Activated CD8-positive, alpha-beta memory T cell treated with anti-CD3 and anti-CD28 coated beads for 1 hour (primary cell): ENCODE measurements at places on chromosomes 6 and 20.

- no peak for DNase-seq
Observed at GRCh38 chr6:122871079-122871478, 82.0 kb downstream of the SMPDL3A start.

GRCh38 chr20:9149087-9149486 is 80.2 kb downstream of the PLCB4 start:
- no peak for DNase-seq

DNA sequence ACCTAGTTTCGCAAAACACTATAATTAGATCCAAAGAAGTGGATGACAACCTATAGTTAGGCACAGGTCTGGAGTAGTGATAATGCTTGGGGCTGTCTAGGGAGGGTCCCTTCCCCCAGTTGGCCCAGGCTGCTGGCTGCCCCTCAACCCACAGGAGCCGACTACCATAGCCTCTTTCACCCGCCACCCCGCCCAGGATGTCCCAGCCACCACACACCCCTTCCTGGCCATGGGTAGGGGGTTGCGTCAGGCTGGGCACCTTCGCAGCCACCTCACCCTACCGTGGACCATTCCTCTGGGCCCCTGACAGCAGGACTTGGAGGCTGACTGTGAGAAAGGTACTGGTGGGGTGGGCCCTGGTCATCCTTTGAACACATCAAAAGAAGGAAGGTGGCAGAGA is 8.5 kb downstream of the TFEB start:
- no peak for DNase-seq

DNA sequence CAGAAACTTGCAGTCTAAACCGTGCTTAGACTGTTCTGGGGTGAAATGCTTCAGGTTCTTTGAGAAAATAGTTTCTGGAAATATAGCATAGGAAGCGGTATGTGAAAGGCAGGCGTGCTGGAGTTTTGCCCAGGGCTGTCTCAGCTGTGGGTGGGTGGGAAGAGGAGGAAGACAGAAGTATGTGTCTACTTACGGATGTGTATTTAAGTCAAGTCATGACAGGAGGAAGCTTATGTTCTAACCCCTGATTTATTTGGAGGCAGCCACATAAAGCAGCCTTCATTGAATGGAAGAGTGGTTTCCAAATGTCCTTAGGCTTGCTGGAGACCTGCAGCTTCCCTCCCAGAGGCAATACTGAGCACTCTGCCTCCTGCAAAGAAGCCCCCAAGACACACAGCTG is 345.8 kb upstream of the PRND start:
- no peak for DNase-seq

DNA sequence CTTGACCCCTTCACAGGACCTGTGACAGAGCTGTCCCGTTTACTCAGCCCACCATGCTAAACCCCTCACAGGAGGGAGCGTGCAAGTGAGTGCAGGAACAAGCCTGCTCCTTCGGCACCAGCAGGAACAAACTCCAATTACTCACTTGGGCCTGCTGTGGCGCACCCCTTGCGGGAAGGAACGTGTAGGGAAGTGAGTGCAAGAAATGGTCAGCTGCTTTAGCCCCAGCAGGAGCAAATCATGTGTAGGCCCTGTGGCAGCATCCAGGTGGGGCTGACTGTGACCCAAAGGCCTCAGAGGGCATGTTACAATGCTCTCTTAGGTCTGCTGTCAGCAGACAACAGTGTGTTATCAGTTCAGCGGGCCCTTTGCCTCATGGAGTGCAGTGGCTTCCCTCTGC is 574.4 kb downstream of the PRKN start:
- no peak for DNase-seq

DNA sequence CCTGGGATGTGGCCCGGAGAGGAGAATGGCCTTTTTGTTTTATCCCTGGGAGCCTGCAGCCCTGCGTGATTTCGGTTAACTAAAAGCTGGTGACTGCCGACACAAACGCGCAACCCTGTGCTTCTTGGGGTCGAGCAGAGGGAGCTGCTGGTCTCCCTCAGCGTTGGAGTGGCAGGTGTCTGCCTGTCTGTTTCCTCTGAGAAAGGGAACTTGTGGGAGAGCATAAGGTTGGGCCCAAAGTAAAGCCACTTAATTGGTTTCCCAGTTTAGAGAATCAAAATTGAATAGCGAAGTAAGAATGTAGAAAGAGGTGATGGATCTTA is 500 bp downstream of the LTV1 start:
- DNase-seq = no peak

GRCh38 chr6:148325316-148326068 is 17.1 kb upstream of the SASH1 start:
- no peak for DNase-seq
